Sigmoid colon (tissue), 7 donors: ENCODE measurements at places on chromosomes 5 and 9. TPM values are rescaled to one million over a fixed set of nuclear protein-coding genes. Genes with fewer than 3 reads are reported as not detected.
A peak's percentile ranks its signal among the peaks of the same experiment; 100 is the strongest.

DNA sequence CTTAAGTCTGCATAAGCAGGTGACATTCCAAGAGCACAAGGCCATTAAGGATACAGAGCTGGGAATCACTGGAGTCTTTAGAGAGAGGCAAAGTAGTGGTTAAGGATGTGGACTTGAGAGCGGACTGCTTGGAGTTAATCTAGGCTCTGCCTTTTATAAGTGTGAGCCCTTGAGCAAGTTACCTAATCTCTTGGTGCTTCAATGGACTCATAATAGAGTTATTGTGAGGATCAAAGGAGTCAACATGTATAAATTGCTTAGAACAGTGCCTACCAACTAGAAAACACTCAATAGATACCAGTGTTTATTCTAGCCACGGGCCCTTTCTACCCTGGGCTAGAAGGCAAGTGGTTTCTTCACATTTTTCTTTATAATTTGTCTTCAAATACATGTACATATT is 819.4 kb downstream of the NR2F1-AS1 start:
- H3K27me3 ChIP-seq, result no peaks in the 10 kb centered on the region
- H3K36me3 ChIP-seq, result no peaks in the 10 kb centered on the region
- no peaks in the 10 kb centered on the region for H3K4me1 ChIP-seq
- no peak overlapping the region for H3K27ac ChIP-seq

Gene RNF180
- 23.9 TPM for total RNA-seq

GRCh38 chr9:137865581-137866145 is 11.9 kb upstream of the CACNA1B start:
- no peaks in the 10 kb centered on the region for H3K36me3 ChIP-seq
- H3K4me1 ChIP-seq, result no peaks in the 10 kb centered on the region
- DNase-seq, result no peak
- H3K27me3 ChIP-seq, result no peaks in the 10 kb centered on the region

- no peak overlapping the region for H3K27ac ChIP-seq
- DNase-seq, result no peak
- no peaks in the 10 kb centered on the region for H3K36me3 ChIP-seq
- H3K27me3 ChIP-seq, result no peaks in the 10 kb centered on the region
- H3K4me1 ChIP-seq, result peaks cover 3% of the 10 kb centered on the region
- H3K4me3 ChIP-seq, result no peak overlapping the region
Measured at GRCh38 chr5:61683148-61683547, 351.1 kb downstream of the ZSWIM6 start.

- peaks cover 23% of the 10 kb centered on the region for H3K4me1 ChIP-seq
- no peaks in the 10 kb centered on the region for H3K36me3 ChIP-seq
- DNase-seq, result no peak
- peak overlapping the region; percentile 87 for H3K27ac ChIP-seq
- H3K27me3 ChIP-seq, result peaks cover 7% of the 10 kb centered on the region
- H3K4me3 ChIP-seq, result peak overlapping the region; percentile 58
Measured at GRCh38 chr9:88535226-88536022, 446 bp downstream of the NXNL2 start.

DNA sequence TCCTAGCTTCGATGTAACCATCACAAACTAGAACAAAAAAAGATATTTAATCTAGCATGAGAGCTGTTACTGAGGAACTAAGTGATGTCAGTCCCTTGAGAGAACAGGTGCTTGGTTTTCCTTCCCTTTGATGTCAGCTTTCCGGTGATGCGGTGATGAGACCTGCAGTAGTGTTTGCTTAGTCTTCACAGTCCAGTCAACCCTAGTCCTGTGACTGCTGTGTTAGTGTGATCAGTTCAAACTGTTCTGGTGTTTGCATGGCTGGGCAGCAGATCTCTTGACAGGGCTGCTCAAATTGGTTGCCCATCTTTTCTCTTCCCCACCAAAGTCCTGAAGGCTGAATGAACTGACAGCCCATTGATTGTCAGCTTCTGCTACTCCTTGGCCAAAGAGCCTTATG is 608.6 kb upstream of the DAB2 start:
- H3K4me3 ChIP-seq, result no peak overlapping the region
- DNase-seq, result no peak
- no peaks in the 10 kb centered on the region for H3K36me3 ChIP-seq
- H3K27ac ChIP-seq, result no peak overlapping the region

- H3K27me3 ChIP-seq, result no peaks in the 10 kb centered on the region
- no peaks in the 10 kb centered on the region for H3K36me3 ChIP-seq
- H3K4me3 ChIP-seq, result no peak overlapping the region
- no peaks in the 10 kb centered on the region for H3K4me1 ChIP-seq
Measured at GRCh38 chr9:73565833-73566465, 414.3 kb downstream of the ANXA1 start.

DNA sequence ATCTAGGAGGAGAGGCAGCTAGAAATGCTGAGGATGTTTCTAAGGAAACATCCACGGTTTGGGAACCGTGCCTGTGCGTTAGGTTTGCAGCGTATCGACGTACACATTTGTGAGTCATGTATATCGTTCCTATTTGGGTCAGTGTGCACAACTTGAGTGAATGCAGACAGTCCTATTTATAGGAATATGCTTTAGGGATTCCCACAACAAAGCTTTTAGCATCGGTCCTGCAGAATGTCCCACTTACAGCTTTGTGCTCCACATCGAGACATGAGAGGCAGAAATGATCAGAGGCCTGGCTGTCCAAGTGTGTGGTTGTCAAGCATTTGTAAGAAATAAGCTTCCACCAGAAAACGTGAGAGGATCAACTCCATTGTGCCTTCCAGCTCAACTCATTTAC is 1282.7 kb upstream of the WWC1 start:
- DNase-seq, result no peak
- H3K27me3 ChIP-seq, result no peaks in the 10 kb centered on the region
- H3K36me3 ChIP-seq, result no peaks in the 10 kb centered on the region
- no peak overlapping the region for H3K27ac ChIP-seq
- no peaks in the 10 kb centered on the region for H3K4me1 ChIP-seq
- H3K4me3 ChIP-seq, result no peak overlapping the region

DNA sequence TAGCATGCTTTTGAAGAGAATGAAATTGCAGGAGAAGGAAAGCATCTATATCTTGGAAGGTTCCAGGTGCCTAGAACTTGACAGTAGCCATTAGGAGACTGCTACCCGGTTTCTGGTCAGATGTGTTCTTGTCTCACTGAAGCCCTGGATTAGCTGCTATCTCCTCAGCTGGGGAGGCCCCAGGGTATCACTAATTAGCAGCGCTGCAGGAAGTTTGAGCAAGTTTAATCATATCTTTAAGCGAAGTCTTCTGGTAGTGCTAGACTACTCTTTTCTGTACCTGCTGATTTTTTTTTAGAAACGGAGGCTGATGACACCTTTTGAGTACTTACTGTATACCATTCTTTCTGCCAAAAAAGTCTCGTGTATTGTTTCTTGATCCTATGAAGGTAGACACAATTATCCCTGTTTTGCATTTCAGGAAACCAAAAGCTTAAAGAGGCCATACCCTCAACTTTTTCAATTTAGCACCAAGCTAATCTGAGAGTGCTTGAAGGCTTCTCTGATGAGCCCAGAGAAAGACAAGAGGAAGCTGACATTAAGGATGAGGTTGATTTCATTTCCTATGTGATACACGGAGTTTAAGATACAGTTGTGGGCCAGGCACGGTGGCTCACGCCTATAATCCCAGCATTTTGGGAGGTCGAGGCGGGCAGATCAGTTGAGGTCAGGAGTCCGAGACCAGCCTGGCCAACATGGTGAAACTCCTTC is 201.3 kb downstream of the ARHGAP26 start:
- no peak overlapping the region for H3K4me3 ChIP-seq
- H3K27me3 ChIP-seq, result no peaks in the 10 kb centered on the region
- peak overlapping the region; percentile 50 for H3K27ac ChIP-seq
- peaks cover 28% of the 10 kb centered on the region for H3K4me1 ChIP-seq
- DNase-seq, result no peak

DNA sequence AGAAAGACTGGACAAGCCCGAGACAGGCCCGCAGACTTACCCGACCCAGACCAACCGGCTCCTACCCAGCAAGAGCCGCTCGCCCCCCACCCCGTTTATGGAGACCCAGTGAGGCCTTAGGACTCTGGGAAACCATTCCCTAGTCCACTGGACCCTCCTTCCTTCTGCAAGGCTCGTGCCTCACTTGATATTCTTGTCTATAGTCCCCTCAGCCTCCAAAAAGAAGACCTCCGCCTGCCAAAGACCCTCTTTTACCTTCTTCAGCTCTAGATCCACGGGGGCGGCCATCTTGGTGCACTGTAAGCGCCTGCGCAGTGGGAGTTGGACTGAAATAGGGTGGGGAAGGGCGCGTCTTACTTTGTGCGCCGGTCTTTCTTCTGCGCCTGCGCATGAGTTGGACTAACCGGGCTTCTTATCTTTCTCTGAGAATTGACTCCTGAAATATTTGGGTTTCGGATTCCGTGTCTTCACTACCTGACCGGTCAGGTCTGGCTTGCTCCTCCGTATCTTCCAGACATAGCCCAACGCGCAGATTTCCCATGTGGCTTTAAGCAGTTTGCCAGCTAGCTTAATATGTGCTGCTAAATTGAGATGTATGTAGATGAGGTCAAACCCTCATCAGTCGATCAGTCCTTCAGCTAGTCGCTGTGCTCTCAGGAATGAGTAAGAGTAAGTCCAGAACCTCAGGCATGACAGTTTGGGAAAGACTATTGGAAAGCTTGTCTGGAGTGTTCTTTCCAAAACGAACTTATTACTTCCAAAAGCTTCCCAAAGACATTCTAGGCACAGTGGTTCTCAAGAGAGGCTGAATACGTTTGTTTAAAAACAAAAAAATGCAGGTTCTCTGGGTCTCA is at the start of gene PFDN1:
TSS of gene PFDN1 (minus strand) at position 316 of the 854 bp plus-strand sequence. CDS start at position 288, 28 bp downstream.
- no peaks in the 10 kb centered on the region for H3K27me3 ChIP-seq
- peaks cover 50% of the 10 kb centered on the region for H3K4me1 ChIP-seq
- DNase-seq, result peak; percentile 98
- peak within 1 kb of the TSS; percentile 89 for H3K27ac ChIP-seq
- no peaks in the 10 kb centered on the region for H3K36me3 ChIP-seq
- peak within 1 kb of the TSS; percentile 81 for H3K4me3 ChIP-seq

DNA sequence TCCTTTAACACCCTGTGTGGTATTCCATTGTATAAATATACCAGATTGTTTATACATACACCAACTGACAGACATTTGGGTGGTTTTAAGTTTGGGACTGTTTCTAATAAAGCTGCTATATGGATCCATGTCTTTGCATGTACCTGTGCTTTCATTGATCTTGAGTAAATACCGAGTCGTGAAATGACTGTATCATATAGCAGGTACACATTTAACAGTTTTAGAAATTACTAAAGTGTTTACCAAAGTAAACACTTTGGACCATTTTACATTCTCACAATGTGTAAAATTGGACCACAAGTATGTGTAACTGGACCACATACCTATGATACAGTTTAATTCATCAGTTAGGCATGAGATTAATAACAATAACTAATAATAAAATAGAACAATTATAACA is 175.2 kb downstream of the FBXL17 start:
- H3K4me1 ChIP-seq, result no peaks in the 10 kb centered on the region
- H3K4me3 ChIP-seq, result no peak overlapping the region
- H3K27ac ChIP-seq, result no peak overlapping the region
- H3K27me3 ChIP-seq, result no peaks in the 10 kb centered on the region
- no peaks in the 10 kb centered on the region for H3K36me3 ChIP-seq
- no peak for DNase-seq

- no peaks in the 10 kb centered on the region for H3K4me1 ChIP-seq
- no peak overlapping the region for H3K4me3 ChIP-seq
- H3K36me3 ChIP-seq, result peaks cover 52% of the 10 kb centered on the region
- DNase-seq, result no peak
- H3K27me3 ChIP-seq, result no peaks in the 10 kb centered on the region
- H3K27ac ChIP-seq, result peak overlapping the region; percentile 15
Measured at GRCh38 chr9:89387197-89387849, 69.0 kb downstream of the SECISBP2 start.

Gene BRINP1
- 0.27 TPM for total RNA-seq

Gene GABBR2
- total RNA-seq, result not detected

DNA sequence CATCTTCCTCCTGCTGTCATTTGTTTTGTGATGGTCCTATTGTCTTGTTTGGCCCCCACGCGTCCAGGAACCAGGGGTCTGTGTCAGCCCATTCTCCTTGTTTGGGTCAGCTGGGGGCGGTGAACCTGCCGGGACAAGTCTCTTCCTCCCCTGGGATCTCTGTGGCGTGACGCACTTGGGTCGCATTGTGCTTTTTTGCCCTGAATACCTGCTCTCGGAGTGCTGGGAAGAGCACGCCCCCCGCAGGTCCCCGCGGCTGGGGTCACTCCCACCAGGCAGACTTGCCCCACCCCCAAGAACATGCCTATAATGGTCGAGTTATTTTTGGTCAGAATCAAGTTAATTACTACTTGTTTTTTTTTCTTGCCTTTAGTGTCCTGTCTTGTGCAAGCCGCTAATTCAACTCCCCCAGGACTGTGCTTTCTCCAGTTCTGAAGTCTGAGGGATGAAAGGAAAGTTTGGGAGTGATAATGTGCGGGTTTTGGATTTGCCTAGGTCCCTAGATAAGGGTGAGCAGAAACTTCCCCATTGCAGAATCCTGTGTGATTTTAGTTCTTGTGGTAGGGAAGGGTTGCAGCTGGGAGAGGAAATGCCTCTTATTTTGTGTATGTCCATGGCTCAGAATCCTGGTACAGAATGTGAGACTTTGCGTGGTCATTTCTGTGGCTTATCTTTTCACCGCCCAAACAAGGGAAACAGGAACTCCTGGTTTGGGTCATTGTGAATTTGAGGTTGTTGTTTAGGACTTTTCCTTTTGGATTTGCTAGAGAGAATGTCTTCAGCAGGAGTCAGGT is 789 bp downstream of the ACER2 start:
- H3K36me3 ChIP-seq, result no peaks in the 10 kb centered on the region
- DNase-seq, result peak; percentile 67
- H3K4me1 ChIP-seq, result no peaks in the 10 kb centered on the region
- no peaks in the 10 kb centered on the region for H3K27me3 ChIP-seq
- H3K4me3 ChIP-seq, result peak overlapping the region; percentile 83

GRCh38 chr5:137819766-137820165 is 47.9 kb upstream of the MYOT start:
- H3K4me1 ChIP-seq, result peaks cover 13% of the 10 kb centered on the region
- no peak overlapping the region for H3K4me3 ChIP-seq
- H3K27ac ChIP-seq, result no peak overlapping the region
- DNase-seq, result no peak
- H3K27me3 ChIP-seq, result no peaks in the 10 kb centered on the region

Gene SIT1
- total RNA-seq, result not detected
